ENCODE measurements at places on chromosomes 2 and 18. TPM values are rescaled to one million over a fixed set of nuclear protein-coding genes. Genes with fewer than 3 reads are reported as not detected.

Gene NT5C1B
- not detected for total RNA-seq

GRCh38 chr2:726169-726568 lies 49.0 kb upstream of the TMEM18 start:
- H3K36me3 ChIP-seq = no peaks in the 10 kb centered on the region
- H3K4me1 ChIP-seq = no peaks in the 10 kb centered on the region
- no peak overlapping the region for H3K27ac ChIP-seq

- H3K27ac ChIP-seq = peak overlapping the region; percentile 38
- DNase-seq = peak; percentile 71
- H3K27me3 ChIP-seq = no peaks in the 10 kb centered on the region
- H3K36me3 ChIP-seq = no peaks in the 10 kb centered on the region
- H3K4me3 ChIP-seq = peak overlapping the region; percentile 75
- peaks cover 31% of the 10 kb centered on the region for H3K4me1 ChIP-seq
These were observed 925 bp downstream of the SOS1 start for GRCh38 chr2:39119732-39120520.

GRCh38 chr2:16257322-16258028 lies 317.1 kb downstream of the MYCN start:
- no peak overlapping the region for H3K4me3 ChIP-seq
- H3K36me3 ChIP-seq = no peaks in the 10 kb centered on the region
- H3K27ac ChIP-seq = no peak overlapping the region
- H3K27me3 ChIP-seq = no peaks in the 10 kb centered on the region
- no peaks in the 10 kb centered on the region for H3K4me1 ChIP-seq
- DNase-seq = no peak

DNA sequence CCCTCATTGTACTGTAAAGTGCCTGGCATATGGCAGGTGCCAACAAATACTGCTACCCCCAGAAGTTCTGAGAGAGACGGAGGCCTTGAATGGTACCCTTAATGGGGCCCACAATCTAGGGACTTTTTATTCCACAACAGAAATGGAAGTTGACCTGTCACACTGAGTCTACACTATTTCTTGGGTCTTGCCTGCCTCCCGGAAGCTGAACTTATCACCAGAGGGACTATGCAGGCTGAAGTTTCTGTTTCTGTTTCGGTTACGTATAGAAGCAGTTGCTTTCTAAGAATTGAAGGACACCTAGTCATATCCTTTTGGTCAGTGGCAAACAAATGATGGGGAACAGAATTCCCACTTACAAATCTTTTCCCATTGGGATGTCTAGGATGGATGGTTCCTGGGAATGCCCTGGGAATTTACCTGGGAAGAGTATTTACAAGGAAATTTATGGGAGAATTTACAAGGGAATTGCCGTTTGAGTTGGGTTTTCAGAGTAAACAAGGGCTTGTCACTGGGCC lies 74.2 kb downstream of the HS1BP3 start:
- H3K27me3 ChIP-seq = no peaks in the 10 kb centered on the region
- peak overlapping the region; percentile 75 for H3K4me3 ChIP-seq
- peak; percentile 65 for DNase-seq
- H3K27ac ChIP-seq = peak overlapping the region; percentile 60
- H3K36me3 ChIP-seq = no peaks in the 10 kb centered on the region

DNA sequence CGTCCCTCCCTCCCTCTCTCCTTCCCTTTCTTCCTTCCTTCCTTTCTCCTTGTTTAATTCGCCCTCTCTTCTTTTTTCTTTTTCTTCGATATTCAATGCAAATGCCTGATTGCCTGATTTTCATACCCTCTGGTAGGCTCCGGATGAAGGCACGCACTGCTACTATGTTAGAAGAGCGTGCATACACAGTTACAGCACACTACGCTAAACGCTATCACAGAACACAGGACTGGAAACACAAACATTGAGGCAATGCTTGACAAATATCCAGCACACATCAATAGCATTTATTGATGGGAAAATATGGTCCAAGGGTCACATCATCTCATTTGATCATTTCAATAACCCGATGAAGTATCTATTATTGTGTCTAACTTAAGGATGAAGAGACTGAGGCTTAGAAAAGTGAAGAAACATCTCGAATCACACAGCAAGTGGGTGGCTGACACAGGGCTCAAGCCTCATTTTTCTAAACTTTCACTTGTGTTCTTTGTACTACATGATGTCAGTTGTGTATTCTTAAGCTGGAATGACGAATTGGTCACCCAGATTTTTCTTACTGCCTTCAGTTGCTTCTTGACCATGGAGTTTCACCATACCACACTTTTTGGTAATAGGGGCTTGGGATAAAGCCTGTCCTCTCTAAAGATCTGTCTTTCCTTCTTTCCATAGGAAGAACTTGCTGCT lies 101.8 kb downstream of the TRIB2 start:
- H3K4me1 ChIP-seq = peaks cover 25% of the 10 kb centered on the region
- H3K36me3 ChIP-seq = no peaks in the 10 kb centered on the region
- H3K27ac ChIP-seq = no peak overlapping the region
- DNase-seq = no peak
